ENCODE measurements at places on chromosomes 7 and 10.

- no peak for DNase-seq
Measured at GRCh38 chr7:143049362-143049761, 2.8 kb upstream of the OR6V1 start.

DNA sequence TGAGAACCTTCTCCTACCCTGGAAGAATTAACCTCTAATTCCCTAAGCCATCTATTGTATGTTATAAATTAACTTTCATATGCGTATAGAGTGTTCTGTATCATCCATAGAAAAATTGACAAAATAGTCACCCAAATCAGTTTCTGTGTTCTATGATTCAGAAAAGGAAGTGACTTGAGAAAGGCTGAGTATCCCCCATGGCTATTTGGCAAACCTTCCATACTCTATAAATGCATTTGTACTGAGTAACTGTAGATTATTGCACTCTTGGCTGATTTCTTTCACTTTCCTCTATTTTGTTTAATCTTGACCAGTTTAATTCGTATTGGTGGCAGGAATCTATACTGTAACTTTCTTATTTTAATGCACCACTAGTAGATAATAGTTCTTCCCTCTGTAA, 182.2 kb downstream of the HTR7 start:
- DNase-seq, result no peak

- no peak for DNase-seq
Measured at GRCh38 chr10:73959484-73960243, 38.3 kb upstream of the VCL start.

DNA sequence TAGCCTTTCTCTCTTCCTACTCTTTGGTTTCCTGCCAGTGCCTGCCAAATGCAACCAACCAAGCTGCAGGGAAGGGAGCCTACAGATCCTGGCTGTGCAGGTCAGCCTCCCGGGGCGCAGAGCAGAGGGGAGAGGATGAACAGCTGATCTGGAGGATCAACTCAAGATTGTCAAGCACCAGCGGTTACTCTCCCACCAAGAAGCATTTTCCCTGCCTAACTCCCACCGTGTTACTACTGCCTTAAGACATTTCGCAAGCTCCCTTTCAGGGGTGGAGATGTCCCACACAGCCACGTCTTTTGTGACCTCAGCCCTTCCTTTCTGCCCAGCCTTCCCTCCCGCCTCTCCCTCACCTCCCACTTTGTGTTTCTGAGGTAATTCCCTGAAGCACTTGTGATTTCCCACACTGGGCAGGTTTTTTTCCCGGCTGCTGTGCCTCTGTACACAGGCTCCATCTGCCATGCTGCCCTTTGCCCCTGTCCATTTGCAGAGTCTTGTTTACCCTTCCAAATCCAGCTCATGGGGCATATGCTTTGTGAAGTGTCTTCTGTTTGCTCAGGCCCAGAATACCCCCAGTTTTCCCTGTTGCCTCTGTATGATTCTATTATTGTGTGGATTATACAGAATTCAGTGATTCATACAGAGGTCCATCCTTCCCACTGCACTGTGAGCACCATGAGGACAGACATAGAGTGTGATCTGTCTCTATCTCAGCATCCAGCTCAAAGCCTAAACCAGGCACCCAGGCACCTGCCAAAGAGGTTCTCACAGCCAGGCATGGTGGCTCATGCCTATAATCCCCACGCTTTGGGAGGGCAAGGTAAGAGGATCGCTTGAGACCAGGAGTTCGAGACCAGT, 40.9 kb upstream of the PAPSS2 start:
- DNase-seq, result no peak

DNA sequence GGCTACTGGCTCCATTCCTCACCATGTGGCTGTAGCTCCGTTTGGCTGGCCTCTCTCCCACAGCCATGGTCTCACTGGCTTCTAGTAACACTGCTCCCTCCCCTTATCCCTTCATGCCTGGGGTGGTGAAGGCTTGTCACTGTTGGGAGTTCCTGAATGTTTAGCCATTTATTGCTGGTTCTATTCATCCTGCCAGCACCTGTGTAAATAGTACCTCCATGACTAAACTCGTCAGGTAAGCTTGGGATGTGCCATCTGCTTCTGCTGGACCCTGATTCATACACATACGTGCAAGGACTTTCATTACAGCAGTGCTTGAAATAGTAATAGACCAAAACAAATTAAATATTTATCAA, 61.6 kb downstream of the CCDC71L start:
- DNase-seq, result no peak

DNA sequence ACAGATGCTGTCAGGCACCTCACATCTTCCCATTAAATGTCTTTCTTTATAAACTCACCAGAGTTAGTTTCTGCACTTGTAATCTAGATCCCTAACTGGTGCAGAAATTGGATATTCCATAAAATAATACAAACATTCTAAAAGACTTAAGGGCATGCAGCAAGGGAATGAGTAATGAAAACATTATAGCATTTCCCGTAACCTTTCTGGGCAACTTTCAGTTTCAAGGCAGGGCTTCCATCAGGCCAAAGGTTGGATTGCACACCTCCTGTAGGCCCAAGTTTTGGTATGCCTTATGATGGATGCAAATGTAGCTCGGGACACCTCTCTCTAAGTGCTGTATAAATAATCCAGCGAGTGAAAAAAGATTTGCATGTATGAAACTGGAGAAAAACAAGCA, 129.9 kb upstream of the LYZL2 start:
- DNase-seq, result no peak

- DNase-seq, result no peak
Measured at GRCh38 chr7:102255501-102255900, 31.2 kb upstream of the SH2B2 start.

DNA sequence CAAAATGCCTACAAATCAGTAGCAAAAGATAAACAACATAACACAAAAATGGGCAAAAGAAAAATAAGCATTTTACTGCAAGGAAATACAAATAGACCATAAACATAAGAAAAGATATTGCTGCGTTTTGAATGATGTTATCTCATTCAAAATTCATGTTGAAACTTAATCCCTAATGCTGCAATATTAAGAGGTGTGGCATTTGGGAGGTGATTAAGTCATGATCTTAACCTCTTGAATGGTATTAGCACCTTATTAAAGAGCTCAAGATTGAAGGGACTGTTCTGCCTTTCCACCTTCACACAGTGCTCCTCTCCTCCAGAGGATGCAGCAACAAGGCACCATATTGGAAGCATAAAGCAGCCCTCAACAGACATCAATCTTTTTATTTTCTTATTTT, 12.4 kb upstream of the TNKS2 start:
- no peak for DNase-seq

- DNase-seq, result no peak
Measured at GRCh38 chr10:120632047-120632446, 175.0 kb downstream of the PLPP4 start.

- DNase-seq, result no peak
Measured at GRCh38 chr7:104784686-104785085, 229.3 kb upstream of the KMT2E start.

DNA sequence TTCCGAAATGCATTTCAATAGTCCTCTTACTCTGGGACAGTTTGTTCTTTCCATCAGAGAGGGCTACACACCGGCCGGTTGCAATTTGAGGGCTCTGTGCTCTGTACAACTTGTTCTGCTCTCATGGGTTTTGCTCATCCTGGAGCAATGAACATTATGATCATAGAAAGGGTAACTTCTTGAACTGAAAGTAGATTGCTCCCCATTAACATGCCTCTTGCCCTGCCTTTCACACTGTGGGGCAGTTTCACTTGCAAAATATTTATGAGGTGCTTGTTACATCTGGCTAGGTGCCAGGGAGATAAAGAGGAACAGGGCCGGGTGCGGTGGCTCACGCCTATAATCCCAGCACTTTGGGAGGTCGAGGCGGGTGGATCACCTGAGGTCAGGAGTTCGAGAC, 97.3 kb upstream of the MPP7 start:
- DNase-seq, result no peak

- no peak for DNase-seq
Measured at GRCh38 chr7:35512716-35513115, 182.2 kb downstream of the HERPUD2 start.

GRCh38 chr7:132349075-132349474, 227.2 kb downstream of the PLXNA4 start:
- DNase-seq, result no peak

Data from stimulated activated CD8-positive, alpha-beta memory T cell treated with anti-CD3 and anti-CD28 coated beads, Interleukin-7, amount 100 ng/mL, for 1 hour (primary cell).